ENCODE measurements at places on chromosomes 1 and 21.

DNA sequence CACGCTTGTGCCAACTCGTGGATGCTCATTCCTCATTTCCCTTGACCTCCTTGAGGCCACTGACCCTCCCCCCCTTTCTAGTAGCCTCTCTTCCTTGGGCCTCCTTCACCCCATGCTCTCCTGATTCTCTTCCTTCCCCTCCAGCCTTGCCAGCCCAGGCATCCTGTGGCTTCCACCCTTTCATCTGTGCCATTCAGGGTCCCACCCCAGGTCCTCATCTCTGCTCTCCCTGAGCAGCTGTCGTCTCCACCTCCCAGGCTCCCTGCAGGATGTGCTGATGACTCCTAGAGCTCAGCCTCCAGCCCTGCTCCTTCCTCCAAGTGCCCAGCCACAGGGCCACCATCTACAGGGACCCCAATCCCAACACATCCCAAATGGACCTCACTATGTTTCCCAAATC is 197.4 kb downstream of the GRIK3 start:
- no peak for DNase-seq

- DNase-seq: no peak
These were observed 23.2 kb upstream of the LRP8 start for GRCh38 chr1:53350853-53351767.

- no peak for DNase-seq
These were observed 29.3 kb downstream of the PIK3CD start for GRCh38 chr1:9680828-9681227.

DNA sequence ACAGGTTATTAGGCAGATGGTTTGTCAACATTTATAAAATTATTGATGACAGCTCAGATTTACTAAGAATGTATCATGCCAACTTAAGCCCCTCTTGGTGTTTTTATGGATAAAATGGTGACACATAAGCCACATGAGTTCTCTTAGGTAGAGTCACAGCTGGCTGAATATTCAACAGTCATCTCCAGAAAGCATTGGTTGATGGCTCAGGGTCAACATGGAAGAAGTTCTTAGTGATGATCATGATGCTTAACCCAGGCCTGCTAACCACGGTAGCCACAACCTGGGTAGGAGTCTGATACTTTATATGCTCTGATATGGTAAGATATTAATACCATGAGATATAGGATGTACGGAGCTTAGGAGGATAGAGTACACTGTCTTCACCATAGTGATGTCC is 46.4 kb upstream of the SIPA1L2 start:
- no peak for DNase-seq

- no peak for DNase-seq
These were observed 3.5 kb downstream of the PPP1R15B start for GRCh38 chr1:204408074-204408507.

- no peak for DNase-seq
These were observed 245.3 kb upstream of the ZP4 start for GRCh38 chr1:238135708-238136664.

DNA sequence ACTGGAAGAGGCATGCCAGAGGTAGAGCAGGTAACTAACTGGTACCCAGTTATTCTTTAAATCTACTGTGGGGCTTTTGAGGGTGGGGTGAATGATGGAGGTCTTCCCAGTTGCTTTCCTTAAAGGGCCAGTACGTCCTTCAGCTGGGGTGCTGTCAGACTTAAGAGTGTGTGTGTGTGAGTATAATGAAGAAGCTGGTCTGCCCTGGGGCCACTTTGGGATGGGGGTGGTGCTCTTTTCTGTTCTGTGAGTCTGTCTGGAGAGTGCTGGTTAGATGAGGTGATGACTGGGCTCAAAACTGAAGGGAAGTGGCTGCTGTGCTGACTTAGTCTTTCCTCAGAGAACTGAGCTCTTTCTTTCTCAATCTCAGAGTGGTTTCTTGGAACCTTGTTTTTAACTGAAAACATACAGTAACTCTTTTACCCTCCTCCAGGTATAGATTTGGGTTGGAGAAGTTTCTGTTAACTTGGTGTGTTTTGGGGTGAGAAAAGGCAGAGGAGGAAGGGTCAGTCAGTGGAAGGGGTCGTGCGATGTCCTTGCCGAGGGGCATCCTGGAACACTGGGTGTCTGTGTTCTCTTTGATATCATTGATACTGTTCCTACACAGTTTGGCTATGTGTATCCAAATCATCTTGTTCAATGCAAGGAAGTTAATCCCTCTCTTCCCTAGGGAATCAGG is 746 bp downstream of the MACF1 start:
- DNase-seq: peak; percentile 71

- no peak for DNase-seq
These were observed 43.5 kb downstream of the TCEANC2 start for GRCh38 chr1:54096877-54097240.

DNA sequence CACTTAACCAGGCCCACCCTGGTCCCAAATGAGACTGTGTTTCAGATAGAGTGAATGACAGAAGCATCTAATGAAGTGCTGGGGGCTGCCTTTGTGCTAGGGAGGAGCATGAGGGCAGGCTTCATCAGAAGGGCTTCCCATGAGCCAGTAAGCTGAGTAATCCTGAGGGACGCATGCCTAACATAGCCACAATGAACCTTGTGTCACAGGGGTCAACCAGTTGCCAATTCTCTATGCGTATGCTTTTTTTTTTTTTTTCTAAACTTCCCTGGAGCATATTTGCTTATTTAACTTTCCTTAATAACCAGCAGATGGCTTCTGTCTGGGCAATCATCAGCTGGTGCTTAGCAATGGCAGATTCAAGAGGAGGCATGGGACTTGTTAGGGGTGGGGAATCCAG is 25.5 kb upstream of the CYP2J2 start:
- no peak for DNase-seq

- no peak for DNase-seq
These were observed 3.8 kb downstream of the PLEKHA6 start for GRCh38 chr1:204355913-204356312.

GRCh38 chr21:33162436-33162951 is 67.2 kb upstream of the IFNAR2 start:
- DNase-seq: no peak

DNA sequence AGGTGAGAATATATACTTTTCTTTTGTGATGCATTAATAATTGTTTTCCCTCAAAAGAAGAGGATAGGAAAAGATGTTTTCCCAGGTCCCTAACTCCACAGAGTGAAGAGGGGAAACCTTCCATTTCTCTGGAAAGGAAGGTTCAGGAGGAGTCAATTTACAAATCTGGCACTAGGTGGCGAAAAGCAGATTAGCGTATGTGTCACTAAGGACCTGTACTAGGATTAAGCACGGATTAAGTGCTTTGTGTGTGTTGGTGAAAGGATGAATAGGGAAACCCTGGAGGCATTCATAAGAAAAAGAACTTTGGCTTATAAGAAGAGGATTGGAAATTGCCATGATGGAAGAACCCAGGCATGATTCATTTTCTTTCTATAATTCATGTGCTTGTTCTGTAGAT is 410.1 kb upstream of the PLXNA2 start:
- DNase-seq: no peak

GRCh38 chr1:91827459-91828321 is 58.3 kb downstream of the TGFBR3 start:
- DNase-seq: no peak

GRCh38 chr1:214862421-214862820 is 220.1 kb upstream of the KCNK2 start:
- DNase-seq: no peak

- DNase-seq: no peak
These were observed 4.6 kb upstream of the EPS8L3 start for GRCh38 chr1:109768335-109768650.

- DNase-seq: no peak
These were observed 74.2 kb downstream of the LEPR start for GRCh38 chr1:65494671-65495070.

DNA sequence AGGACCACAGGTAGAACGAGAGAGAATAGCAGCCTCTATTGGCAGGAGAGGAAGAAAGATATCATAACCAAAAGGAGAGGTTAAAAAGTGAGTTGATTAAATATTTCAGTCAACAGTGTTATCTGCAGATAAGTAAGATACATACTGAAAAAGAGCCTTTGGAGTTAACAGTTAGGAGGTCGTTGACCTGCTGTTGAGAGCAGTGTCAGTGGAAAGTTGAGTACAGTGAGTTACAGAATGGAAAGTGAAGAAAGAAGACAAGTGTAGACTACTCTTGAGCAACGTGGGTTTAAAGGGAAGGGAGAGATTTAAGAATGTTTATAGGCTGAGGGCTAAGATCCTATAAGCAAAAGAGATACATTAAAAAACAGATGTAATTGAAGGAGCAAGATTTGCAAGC is 30.2 kb downstream of the GNAT2 start:
- DNase-seq: no peak

GRCh38 chr1:17013491-17014320 is 2.0 kb upstream of the ATP13A2 start:
- DNase-seq: no peak

DNA sequence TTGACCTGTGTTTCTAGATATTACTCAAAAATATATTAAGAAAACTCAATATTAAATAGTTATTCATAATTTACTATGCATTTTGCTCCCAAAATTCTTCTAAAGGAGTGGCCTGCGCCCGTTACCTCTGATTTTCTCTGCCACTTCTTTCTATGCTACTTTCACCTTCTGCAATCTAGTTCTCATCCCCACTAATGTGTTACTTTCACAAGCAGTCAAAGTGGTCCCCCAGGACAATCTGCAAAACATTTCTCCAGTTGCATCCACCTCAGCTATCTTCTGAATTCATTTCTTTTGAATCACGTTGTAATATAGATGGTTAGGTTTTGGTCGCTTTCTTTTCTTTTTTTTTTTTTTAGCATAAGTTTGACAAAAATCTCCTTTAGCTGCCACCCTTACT is 13.4 kb downstream of the INSL5 start:
- DNase-seq: no peak

DNA sequence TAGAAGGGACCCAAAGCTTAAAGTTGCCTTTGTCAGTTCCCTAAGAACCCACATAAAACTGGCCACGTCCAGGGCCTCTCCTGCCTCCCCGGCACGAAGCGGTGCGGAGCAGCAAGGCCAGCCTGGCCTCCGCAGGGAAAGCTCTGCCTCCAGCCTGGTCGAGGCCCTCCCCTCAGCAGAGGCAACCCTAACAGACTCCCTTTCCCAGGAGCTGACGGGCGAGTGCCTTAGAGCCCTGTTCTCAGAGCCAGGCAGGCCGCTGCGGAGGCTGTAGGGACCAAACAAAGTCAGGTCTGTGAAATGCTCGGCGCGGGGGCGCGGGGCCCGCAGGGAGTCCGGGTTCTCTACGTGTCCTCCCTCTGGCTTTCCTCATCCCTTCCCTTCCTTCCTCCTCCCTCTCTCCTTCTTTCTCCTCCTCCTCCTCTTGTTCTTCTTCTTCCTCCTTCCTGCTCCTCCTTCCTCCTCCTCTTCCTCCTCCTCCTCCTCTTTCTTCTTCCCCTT is 40.7 kb downstream of the RIPK4 start:
- DNase-seq: no peak

DNA sequence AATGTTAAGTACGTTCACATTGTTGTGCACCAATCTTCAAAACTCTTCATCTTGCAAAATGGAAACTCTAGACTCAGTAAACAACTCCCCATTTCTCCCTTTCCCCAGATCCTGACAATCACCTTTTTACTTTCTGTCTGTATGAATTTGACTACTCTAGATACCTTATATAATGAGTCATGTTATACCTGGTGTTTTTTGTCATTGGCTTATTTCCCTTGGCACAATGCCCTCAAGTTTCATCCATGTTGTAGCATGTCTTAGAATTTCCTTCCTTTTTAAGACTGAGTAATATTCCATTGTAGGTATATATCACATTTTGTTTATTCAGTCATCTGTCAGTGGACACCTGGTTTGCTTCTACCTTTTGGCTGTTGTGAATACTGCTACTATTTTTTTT is 399.5 kb downstream of the LMO4 start:
- no peak for DNase-seq

GRCh38 chr1:228008391-228009115 is 1.8 kb downstream of the WNT3A start:
- peak; percentile 30 for DNase-seq

Measured in activated naive CD4-positive, alpha-beta T cell treated with anti-CD3 and anti-CD28 coated beads, Interleukin-2, amount 50 U/mL, for 72 hours (primary cell).